ENCODE measurements at places on chromosomes 12 and 14.

DNA sequence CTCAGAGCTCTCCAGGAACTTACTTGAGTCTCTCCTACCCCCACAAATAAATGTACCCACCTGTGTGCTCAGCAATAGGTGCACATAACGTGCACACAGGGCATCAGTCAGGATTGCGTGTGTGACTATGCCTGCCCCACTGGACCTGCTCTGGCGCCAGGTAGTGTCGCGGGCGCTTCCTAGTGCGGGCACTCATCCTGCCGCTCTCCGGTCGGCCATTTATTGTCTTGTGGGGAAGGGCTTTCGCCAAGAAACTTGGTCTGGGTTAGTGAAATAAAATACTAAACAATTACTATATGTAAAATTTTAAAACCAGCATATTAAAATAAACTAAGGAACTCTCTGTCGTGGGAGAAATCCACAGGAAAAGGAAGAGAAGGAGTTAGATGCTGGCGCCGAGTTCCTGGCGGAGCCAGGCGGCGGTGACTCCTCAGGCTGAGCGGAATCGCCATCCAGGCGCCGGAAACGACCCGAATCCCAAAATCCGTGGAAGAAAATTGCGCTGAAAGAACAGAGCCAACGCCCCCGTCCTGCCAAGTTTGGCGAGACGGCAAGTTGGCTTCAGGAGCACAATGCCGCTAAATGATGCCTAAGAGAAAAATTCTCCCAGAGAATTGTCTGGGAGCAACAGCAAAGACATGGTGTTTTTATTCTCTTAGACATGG lies 7.9 kb upstream of the HOXC13 start:
- DNase-seq = no peak

- DNase-seq = no peak
These were observed 15.8 kb downstream of the TSPAN8 start for GRCh38 chr12:71142016-71142415.

GRCh38 chr12:42284157-42284556 lies 41.7 kb downstream of the ZCRB1 start:
- DNase-seq = no peak

- DNase-seq = no peak
These were observed 449.1 kb upstream of the SOX5 start for GRCh38 chr12:24398605-24399004.

DNA sequence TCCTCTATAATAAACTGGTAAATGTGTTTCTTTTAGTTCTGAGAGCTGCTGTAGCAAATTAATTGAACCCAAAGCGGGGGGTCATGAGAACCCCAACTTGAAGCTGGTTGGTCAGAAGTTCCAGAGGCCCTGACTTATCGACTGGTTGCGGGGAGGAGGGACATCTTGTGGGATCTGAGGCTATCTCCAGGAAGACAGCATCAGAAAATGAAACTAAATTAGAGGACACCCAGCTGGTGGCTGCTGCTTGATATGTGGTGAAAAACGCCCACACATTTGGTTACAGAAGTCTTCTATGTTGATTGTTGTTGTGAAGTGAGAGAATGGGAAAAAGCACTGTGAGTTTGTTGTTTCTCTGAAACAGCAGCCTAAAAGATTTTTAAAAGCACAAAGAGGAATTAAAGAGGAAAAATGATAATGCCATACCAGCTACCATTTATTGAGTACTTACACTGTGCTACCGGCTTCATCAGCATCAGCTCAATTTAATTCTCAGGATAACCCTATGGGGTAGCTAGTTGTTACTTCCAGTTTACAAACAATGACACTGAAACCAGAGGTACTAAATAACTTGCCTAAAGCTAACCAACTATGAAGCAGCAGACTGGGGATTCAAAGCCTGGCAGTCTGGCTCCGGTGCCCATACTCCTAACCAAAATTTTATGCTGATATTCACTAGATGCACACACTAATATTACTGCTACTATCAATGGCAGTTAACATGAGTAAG lies 24.3 kb downstream of the DDX24 start:
- no peak for DNase-seq

GRCh38 chr12:23760495-23760894 lies 189.0 kb downstream of the SOX5 start:
- no peak for DNase-seq

- DNase-seq = no peak
These were observed 8.6 kb downstream of the PMEL start for GRCh38 chr12:55957106-55957859.

DNA sequence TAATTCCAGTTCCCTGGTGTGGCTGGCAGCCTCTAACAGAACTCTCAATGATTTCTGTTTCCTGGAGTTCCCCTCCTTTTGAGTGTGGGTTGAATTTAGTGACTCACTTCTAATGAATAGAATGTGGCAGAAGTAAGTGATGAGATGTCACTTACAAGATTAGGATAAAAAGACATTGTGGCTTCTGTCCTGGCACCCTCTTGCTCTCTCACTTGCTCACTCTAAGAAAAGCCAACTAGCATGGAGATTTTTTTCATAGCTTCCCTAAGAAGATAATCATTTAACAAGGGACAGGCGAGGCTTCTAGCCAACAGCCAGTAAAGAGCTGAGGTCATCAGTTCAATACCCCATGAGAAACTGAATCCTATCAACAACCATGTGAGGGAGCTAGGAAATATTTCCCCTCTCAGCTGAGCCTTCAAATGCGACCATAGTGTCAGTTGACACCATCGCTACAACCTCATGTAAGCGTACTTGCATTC lies 156.7 kb downstream of the TMTC3 start:
- peak; percentile 51 for DNase-seq

DNA sequence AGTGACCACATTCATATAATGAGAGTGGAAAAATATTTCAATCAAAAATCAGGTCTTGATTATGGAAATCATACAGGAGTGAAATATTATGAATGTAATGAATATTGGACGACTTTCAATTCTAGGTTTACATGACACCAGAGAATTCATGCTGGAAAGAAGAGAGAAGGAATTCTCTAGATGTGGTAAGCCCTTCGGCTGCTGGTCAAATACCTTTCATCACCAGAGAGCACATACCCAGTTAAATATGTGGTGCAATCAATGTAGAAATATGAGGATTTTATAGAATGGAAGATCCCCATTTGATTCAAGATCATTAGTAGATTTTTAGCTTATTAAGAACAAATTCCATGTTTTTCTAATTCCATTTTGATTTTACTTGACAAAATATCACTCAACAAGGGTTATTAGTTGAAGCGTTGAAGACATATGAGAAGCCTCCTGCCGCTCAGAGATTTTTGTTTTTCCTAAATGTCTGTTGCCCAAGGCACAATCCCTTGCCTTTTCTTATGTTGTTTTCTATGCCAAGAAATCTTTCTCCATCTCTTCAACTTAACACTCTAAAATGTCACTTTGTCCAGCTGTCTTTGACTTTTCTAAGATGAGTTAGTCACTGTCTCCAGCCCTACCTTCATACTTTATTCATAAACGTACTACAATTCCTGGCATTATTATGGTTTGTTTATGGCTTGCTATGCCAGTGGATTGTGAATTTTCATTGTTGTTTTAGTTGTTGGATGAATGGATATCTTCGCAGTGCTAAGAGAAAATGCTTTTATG lies 72.8 kb upstream of the ZDHHC17 start:
- DNase-seq = no peak

DNA sequence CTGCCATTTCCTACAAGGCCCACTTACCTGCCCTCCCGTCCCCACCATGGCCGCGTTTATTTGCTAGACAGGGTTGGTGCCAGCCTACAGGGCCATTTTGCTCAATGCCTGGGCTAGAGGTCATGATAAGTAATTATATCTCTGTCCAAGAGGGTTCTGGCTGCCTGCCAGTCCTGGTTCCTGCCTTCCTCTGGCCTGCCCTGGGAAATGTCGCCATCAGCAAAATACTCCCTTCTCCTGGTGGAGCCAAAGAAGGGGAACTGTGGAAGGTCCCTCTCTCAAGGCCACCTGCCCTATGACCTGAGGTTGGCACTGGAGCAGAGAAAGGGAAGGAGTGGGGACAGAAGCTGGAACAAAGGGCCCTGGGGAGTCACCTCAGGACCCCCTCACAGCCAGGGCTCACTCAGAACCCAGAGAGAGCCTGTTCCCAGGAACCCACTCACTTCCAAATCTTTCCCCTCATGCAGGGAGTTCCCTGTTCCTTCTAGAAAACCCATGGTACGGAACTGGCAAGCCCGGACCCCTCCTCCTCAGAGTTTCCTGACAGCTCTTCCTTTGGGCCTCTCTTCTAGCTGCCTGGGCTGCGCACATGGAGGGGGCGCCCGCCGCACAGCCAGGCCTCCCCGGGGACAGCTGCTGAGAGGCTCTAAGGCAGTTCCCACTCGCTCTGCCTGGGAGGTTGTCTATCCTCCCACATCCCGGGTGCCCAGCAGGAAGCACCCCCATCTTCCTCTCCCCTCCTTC lies 280.5 kb downstream of the DPF3 start:
- peak; percentile 71 for DNase-seq

- no peak for DNase-seq
These were observed 86.3 kb upstream of the PDZRN4 start for GRCh38 chr12:41101806-41102205.

DNA sequence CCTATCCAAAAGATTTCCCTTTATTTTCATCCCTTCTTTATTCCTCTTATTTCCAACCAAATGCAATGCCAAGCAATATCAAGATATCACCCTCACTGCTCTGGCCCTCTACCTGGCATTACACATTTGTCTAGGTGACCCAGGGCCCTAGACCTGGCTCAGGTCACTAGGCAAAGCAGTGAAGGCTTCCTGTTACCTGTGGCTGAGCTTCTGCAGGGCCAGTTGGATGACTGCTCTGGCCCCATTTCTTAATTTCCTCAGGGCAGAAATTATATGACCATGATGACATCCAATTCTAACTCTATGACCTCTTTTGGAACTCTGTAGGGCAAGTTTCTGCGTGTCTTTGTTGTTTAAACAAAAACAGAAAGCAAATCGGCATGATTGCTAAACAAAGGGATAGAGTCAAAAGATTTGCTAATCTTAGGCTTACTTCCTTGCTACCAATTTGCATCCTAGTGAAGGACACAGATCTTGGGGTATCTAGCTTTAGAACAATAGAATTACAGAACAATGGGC lies 7.4 kb upstream of the CCDC198 start:
- no peak for DNase-seq

GRCh38 chr12:68559246-68559645 lies 51.5 kb upstream of the RAP1B start:
- peak; percentile 47 for DNase-seq

DNA sequence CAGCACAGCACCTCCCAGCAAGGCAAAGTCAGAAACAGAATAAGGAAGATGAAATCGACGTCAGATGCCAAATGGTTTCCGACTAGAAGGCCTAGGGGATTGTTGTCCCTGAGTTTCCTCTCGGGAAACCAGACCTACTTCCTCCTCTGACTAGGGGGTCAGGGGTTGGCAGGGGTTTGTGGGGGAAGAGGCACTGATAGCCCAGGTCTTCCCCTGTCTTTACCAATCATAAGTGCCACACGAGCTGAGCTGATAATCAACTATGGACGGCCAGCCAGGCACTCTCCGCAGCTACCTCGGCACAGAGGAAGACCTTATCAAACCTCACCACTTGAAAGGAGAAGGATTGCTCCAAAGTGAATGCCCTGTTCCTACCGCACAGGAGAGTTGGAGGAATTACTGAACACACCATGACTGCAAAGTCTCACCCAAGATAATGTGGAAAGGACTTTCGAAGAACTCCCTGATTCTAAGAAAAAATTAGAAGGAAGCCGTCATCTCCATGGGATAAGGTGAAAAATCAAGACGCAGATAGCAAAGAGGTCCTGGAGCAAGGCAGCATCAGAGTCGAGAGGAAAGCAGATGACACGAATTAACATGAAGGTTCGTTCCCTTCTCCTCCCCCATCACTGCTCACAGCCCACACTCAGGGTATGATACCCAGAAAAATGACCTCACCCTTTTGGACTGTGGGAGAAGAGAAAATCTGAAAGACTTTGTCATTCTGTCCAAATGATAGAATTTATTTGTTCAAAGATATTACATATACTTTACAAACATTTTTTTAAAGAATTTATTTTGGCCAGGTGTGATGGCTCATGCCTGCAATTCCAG lies 77.7 kb upstream of the MED13L start:
- no peak for DNase-seq

DNA sequence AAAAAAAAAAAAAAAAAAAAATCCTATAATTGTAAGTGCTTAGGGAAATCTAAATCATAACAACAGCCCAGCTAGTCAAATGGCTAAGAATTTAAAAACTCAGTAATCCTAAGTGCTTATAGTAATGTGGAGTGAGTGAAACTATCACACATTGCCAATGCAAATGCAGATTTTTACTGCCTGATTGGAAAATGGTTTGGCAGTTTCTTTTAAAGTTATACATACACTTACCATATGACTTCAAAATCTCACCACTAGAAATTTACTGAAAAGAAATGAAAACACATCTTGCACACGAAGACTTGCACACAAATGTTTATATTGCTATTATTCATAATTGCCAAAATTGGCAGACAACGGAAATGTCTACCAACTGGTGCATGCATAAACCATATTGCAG lies 51.3 kb upstream of the STXBP6 start:
- no peak for DNase-seq

DNA sequence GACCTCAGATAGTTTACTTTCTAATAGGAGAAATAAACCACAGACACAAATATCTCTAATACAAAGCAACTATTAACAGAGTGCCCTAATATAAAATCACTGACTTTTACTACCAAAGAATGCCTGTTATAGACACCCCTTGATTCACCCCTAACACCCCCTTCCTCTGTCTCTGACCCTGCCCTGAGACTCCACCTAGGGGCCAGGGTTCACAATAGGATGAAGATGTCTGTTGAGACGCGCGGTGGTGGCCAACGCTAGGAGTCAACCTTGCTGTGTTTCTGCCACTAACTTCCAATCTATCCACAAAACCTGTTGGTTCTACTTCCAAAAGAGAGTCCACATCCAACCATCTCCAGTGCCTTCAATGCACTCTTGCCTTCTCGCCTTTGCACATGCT lies 10.9 kb upstream of the TC2N start:
- no peak for DNase-seq

DNA sequence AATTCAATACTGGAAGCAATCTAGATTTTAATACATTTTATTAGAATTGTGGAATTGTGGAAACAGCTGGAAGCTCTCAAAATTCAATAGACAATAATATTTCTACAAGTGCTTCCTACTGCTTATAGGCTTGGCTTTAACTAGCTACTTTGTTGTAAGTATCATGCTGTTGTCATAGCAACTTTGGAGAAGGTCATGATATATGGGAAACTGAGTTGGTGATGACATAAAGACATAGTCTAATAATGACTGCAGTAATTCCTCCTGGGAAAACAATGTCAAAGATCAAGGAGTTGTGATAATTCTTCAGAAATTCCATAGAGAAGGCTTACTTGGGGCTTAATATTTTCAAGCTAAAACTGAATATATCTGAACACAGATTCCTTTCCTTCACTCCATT lies 266.6 kb downstream of the KIF21A start:
- no peak for DNase-seq
